Suppressor macrophage treated with lipopolysaccharide for 4 hours (primary cell): ENCODE measurements at places on chromosomes 2 and 18.

DNA sequence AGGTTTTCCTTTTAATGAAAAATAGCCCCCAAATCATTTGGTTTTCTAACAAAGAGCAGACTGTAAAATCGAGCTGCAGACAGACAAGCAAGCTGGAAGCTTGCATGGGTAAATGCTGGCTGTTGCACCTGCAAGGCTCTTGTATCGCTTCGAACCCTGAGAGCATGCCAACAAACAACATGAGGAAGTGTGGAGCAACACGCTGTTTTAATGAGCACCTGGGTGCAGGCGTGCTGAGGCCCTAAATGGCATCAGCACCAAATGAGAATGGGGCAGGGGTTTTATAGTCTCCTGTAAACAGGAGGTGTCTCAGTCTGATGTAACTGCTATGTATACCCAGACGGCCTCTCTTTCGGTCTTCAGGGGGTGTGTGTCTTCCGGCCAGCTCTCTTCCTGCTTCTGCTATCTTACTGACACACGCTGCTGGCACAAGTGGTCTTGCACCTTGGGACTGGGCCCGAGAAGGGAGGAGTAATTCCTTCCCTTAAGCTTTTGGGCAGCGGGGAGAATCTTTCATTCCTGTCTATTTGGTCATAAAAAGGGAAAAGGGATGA is 31.9 kb upstream of the CDH2 start:
- DNase-seq: no peak

DNA sequence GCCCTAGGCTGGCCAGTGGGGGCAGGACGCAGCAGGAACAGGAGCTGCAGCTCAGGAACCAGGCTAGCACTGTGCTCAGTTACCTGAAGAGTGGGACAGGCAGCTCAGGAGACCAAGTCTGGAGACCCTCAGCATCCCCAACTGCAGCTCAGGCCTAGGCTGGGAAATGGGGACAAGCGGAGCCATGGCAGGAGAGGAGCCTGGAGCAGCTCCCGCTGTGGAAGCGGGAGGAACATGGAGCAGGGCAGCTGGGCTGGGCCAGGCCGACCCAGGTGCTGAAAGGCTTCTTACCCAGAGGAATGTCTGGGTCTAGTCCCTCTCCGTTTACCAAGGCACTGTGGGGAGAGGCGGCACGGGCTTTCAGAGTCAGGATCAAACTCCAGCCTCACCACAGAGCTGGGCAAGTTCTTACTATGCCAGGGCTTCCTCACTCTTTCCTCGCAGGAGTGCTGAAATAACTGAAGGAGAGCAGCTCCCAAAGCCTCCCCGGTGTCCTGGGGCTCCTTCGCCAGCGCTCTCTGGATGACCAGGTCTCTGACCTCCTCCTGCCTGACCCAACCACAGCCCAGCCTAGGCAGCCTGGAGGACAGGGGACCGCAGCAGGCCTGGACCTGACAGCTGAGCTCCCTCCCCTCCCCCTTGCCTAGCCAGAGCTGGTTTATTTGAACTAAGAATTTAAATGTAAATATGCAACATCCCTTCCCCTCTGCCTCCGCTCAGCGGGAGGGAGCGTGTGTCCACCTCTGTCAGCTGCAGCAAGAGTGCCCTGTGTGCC is 247.8 kb upstream of the SIX2 start:
- DNase-seq: no peak

DNA sequence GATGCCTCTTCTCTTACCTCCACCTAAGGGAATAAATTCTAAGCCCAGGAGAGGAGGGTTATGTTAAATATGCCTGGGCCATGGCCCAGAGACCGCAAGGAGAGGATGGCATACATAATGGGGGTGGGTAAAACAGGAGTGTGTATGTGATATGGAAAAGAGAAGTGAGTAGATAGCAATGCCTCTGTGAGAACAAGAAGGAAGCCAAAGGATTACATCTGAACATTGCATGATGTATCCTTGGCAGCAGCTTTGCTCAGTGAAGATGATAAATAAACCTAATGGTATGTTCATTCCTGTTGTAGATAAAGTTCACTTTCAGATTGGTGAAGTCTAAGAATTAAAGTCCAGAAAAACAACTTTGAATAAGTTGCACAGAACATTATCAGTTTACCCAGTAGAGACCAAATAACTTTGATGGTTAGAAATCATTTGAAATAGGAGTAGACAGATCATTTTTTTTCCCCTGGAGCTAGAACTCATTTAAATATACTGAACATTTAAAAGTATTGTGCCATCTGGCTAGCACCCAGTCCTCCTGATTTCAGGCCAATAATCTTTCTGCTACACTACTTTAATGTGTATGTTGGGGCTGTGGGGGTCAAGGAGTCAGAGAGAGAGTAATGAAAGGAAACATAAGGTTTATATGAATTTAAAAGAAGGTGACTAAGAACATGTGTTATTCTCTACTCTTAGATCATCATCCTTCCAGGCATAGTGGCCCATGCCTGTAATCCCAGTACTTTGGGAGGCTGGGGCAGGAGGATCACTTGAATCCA is 231.7 kb downstream of the PARD3B start:
- no peak for DNase-seq

GRCh38 chr18:51051105-51051712 is 21.2 kb downstream of the SMAD4 start:
- DNase-seq: peak; percentile 79

- DNase-seq: peak; percentile 20
These were observed 15.3 kb upstream of the CIDEA start for GRCh38 chr18:12238826-12239225.

DNA sequence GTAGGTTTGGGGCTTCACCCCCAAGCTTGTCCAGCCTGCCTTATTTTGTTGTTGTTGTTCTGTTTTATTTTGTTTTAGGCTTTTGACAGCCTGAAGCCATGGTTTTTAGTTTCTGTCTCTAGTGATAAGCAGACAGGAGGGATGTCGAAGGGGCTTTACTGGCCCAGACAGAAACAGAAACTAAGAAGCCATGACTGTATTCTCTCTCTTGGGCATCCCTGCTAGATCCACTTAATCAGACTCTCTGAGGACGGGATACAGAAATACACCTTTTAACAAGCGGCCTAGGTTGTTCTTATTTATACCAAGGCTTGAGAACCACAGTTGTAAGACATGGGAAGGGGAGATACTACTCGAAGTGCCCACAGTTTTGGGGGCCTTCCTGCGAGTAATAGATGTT is 330.9 kb downstream of the SLC8A1 start:
- no peak for DNase-seq

DNA sequence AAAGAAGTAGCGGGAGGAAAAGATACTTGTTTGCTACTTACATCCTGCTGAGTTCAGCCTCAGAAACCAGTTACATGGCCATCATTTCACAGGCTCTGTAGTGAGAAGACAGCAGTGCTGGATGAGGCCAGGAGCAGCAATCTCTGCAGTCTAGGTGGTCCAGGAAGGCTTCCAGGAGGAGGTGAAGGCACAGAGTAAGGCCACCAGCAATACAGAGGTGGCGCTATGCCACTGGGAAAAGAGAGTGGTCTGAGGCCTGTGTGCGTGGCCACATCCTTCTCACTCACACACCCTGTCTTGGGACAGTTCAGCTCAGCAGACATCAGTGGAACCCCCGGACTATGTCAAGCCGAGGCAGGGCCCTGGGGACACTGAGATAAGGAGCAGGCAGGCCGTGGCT is 162.7 kb downstream of the KLHL29 start:
- no peak for DNase-seq

- DNase-seq: no peak
These were observed 181.6 kb downstream of the SMAD7 start for GRCh38 chr18:48769006-48769636.

DNA sequence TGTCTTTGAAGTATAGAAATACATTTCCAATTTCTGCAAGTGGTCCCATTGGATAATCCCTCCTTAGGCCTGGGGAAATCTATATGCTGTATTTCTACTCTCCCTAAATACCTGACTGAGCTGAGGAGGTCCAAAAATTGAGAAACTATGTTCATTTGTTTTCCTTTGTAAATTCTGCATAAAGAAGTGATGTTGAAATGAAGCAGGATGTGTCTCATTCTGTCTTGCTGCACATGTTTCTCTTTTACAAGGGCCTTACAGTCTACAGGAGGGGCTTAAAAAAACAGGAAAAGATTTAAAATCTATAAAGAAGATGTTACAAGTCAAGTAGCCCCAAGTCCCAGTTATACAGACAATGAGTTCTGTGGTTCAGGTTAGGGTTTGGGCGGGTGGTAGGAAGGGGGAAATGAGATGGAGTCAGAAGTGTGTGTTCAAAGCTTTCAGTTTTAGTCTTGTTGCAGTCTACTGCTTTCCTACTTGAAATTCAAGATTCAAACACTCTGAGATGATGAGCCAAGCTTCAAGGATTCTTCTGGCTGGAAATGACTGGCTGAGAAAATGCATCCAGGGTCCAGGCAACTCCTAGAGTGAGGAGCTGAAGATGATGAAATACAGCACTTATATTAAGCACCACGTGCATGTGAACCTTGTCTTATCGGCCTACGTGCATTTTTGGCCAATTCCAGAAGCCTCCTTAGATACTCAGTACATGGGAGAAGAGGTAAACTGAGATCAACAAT is 146.3 kb upstream of the CELF4 start:
- DNase-seq: no peak

DNA sequence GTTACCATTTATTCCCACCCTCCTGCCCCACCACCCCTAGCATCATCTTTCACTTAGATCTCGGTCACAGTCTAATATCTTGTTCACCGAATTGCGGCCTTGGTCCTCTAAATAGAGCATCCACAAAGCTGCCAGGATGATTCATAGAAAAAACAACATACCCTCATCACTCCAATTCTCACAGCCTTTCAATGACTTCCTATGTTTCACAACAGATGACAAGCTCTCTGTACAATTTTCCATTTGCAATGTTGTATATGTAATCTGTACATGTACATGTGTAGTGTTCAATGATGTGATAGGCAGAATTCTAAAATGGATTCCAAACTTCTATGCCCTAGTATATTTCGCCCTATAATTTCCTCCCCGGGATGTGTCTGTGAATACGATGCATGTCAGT is 675.6 kb upstream of the CELF4 start:
- no peak for DNase-seq

GRCh38 chr18:12819322-12819721 is 64.7 kb downstream of the PTPN2 start:
- peak; percentile 70 for DNase-seq

DNA sequence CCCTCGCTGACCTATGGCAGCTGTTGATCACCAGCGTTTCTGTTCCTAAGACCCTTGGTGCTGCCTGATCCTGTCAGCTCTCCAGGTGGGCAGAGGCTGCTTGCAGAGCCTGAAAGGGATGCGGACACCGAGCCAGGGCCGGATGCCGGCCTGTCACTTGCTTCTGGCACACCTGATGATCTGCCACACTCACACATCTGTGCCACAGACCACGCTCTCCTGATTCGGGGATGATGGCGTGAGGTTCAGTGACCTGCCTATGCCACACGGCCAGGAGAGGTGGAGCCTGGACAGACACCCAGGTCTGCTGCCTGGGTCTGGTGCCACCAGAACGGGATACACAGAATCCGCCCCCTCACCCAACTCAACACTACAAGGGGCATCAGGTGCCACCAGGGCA is 129.4 kb upstream of the GLI2 start:
- no peak for DNase-seq

DNA sequence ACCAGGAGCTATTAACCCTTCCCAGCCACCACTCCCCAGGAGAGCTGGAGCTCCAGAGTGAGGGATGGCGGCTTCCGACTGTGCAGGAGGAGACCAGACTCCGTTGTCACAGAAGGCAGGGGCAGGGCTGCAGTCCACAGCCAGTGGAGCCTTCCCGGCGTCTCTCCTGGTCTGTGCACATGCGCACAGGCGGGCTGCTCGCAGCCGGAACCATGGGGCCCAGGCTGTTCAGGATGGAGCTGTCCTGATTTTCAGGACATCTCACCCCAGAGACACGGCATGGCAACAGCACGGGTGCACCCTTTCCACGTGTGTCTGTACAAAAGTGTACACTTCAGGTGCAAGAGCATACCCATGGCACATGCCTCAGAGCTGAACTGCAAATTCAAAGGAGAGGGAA is 28.9 kb downstream of the EIPR1 start:
- DNase-seq: no peak

GRCh38 chr2:128520340-128520739 is 201.7 kb upstream of the HS6ST1 start:
- DNase-seq: peak; percentile 44

DNA sequence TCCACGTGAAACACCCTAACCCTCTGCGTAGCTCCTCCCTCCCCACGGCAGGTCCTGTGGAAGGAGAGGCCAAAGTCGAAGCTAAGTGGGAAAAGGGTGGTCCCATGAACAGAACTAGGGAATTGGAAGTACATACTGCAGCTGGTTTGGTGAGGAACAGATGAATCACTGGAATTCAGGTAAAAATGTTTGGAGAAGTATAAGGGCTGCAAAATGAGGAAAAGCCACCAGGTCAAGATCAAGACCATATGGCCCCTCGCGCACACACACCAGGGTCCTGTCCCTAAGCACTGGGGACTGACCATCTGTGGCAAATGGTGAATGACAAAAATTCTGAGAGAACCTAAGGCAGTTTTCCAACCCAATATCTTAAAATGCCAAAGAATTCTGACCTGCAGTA is 3.1 kb downstream of the PARD6G start:
- DNase-seq: no peak

GRCh38 chr2:190149908-190150307 is 87.4 kb upstream of the MSTN start:
- no peak for DNase-seq

DNA sequence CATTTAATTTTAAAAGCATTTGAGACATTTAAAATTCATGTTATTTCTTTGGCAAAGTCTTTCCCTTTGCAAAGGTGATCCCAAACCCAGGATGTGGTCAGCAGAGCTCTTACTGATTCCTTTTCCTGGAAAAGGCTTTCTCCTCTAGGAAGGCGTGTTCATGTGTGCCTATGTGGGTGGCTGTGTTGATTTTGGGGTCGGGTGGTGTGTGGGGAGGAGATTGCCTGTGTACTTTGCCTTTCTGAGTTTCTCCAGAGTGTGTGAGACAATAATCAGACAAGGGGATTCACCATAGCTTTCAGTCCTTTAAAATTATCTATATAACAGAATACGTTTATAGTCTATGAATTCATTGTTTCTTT is 173.2 kb downstream of the SOCS6 start:
- DNase-seq: no peak

DNA sequence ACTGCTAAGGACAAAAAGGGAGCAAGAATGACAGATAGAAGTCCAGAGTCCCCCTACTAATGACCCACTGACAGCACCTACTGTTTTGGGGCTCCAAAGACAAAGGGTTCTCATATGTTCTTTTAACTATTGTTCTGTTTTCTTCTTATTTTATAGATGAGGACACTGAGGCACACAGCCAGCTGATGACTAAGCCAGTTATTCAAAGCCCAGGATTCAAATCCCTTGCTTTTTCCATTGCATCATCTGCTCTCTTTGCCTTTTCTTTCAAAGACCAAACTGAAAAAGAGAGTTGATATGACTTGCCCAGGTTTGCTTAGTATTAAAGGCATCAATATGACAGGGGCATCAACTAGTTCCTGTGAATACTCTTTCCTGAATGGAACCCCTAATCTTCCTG is 299.8 kb downstream of the LRATD1 start:
- DNase-seq: no peak

- DNase-seq: no peak
These were observed 98.7 kb downstream of the TWIST2 start for GRCh38 chr2:238946318-238947242.

DNA sequence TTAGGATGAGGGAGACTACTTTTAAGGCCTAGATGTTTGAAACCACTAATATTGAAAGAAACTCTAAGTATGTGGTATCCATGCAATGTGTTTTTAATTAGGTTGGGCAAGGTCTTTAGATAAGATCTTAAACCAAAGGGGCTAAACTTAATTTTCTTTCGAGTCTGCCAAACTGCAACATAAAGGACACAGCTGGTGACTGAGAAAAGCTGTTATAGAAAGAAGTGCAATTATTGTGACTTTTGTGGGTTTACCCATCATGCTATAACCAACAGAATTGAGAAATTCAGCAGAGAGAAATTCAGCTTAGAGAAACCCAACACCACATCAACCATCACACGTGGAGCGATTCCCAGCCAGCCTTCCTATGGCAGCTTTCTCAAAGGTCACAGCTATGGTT is 119.5 kb upstream of the LMAN1 start:
- no peak for DNase-seq
